ENCODE measurements at places on chromosomes 3 and 15.

DNA sequence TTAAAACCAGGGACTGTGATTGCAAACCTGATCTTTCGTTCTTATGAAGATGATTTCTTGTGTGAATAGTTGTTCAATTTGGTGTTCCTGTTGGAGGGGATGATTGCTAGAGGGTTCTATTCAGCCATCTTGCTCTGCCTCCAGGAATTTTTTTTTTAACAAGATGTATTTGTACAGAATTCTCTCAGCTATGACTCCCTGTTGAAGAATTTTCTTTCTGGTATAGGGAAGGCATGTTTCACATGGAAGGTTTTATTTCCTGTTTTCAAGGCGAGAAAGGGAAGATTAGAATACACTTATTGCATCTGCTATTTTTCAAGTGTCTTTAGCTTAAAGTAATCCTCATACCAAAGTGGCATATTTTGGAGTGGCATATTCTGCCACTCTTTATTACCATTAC is 5.6 kb upstream of the LRRC34 start:
- no peak for DNase-seq

- no peak for DNase-seq
Observed at GRCh38 chr15:28182216-28182615, 83.1 kb upstream of the OCA2 start.

DNA sequence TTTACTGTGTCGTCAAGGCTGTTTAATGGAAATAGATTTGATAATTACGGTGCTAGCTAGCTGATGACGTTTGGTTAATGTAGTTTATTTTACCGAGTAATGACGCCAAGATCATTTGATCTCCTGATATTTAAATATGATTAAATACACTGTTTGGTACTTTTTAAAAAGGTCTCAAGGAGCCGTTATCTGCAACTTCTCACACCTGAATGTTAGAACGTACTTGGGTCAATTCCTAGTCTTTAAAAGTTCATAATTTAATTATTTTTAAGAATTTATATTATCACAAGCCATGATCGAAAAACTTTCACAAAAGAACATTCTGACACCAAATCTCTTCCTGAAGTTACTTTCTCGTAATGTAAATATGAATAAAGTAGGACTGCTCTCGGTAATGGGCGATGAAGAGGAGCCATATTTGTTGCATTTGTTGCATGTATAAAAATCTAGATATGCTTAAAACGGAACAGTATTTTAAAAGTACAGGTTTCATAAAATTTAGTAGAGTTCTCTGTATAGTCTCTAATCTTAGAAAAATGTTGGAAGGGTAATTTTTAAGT is 16.2 kb upstream of the CHD2 start:
- DNase-seq: no peak

DNA sequence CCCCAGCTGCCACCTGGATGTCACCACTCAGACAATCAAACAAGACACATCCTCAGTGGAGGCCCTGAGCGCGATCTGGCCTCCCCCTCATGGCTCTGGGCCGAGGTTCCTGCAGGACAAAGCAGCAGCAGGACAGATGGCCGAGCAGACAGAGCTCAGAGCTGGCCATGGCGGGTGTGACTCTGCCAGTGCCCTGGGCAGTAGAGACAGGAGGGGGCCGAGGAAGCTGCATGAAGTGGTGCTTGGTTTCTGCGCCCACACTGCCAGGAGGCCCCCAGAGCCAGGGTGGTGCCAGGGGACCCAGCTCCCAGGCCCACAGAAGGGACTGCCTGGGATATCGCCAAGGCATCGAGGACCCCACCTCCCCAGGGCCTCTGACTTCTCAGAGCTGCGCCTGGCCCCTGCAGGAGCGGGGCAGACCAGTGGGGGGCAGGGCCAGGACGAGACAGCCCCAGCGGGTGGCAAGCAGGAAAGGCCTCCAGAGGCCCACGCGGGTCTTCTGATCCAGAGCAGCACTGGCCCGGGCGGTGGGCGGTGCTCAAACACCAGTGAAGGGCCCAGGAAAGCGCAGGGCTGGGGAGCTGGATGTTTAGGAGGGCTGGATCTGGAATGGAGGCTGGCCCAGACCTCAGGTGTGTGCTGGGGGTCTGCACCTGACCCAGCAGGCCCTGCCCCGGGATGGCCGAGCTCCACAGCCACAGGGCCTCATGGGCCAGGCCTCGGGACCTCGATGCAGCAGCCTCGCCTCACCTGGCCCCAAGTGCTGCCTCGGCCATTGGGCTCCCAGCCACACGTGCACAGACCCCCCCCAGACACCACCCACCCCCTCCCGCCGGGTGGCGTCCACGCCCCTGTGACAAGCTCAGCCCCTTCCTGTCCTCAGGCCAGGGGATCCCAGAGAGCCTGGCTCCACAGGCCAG is 76.0 kb downstream of the GOLGA8G start:
- DNase-seq: no peak

DNA sequence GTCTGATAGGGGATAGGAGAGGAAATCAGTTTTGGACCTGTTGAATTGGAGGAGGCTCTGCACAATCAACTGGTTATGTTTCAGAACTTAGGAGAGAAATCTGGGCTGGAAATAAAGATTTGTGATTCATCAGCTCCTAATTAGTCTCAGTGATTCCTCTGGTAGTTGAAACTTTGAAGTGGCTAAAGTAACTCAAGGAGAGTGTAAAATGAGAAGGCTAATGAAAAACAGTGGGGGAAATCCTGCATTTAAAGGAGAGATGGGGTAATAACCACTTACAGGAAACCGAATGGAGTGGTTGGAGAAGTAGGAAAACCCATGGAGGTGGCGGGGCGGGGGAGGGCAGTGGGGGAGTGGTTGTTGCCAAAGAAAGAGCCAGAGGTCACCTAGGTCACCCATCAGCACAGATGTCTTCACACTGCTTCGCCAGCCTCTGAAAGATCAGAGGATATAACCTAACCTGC is 32.6 kb downstream of the MAP2K5 start:
- no peak for DNase-seq

DNA sequence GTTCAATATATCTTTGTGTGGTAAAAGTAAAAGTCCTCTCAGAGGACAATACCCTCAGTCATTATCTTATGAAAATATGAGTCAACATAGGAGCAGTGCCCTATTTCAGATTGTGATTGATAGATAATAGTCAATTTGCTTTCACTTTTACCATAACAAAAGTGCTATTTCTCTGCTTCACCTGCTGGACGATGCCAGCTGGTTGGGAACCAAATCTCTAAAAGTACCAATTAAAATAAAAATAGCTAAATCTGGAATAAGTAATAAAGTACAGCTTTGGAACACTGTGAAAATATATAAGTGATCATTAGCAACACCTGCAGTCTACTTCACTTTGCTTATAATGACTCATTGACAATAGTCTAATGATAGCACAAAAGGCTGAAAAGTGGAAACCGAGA is 390.3 kb upstream of the AGTR1 start:
- no peak for DNase-seq

GRCh38 chr15:80059786-80060355 is 395 bp downstream of the ZFAND6 start:
- peak; percentile 77 for DNase-seq

DNA sequence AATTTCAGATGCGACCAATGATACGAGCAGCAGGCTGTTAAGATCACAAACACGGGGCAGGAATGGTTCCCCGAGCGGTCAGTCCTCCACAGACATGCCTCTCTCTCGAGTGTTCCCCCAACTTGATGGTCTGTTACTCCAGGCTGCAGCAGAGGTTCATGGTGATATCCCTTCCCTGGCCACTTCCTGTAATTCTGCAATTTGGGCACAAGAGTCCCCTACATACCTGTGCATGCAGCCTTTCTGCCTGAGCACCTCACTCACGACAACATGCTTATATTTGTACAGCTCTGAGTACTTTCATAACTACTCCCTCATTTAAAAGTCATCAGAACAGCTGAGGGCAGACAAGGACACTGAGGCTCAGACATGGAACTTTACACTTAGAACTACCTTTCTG is 408.1 kb upstream of the NR2F2 start:
- DNase-seq: no peak

DNA sequence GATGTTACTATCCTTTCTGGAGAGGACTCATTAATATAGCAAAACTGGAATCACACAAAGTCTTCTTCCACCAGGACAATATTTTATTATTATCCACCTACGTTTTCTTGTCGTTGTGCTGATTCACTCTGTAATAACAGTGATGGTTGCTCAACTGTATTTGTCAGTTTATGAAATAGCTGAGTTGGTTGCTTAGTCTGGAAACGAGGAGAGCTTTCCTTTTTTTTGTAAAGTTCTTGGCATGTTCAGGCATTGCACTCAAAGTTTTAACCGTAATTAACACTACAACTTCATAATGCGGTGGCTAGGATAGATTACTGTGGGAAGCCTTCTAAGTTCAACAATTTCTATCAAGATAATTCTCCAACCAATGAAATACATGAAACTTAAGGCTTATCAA is 131.2 kb downstream of the RAP2B start:
- no peak for DNase-seq

DNA sequence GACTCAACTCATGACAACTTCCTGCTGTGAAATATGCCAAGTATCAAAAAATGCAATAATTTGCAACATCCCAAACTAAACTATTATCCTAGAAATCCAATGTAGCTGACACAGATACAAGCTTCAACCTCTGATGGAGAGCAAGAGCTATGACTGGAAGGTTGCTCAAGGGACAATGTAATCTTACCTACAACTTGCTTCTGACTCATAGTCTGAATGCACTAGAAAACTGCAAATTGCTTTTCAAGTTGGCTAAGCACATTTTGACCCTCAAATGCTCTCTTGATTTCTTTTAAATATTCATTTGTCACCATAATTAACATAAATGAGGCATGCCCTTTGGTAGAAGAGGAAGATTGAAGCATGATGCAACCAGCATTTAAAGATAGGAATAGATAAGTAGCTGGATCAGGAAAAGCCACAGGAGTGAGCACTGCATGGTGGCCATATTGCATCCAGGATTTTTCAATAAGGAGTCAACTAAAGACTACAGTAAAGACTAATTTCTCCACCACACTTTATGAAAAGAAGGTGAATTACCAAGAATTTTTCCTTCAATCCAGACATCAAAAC is 630.8 kb upstream of the GBE1 start:
- no peak for DNase-seq

DNA sequence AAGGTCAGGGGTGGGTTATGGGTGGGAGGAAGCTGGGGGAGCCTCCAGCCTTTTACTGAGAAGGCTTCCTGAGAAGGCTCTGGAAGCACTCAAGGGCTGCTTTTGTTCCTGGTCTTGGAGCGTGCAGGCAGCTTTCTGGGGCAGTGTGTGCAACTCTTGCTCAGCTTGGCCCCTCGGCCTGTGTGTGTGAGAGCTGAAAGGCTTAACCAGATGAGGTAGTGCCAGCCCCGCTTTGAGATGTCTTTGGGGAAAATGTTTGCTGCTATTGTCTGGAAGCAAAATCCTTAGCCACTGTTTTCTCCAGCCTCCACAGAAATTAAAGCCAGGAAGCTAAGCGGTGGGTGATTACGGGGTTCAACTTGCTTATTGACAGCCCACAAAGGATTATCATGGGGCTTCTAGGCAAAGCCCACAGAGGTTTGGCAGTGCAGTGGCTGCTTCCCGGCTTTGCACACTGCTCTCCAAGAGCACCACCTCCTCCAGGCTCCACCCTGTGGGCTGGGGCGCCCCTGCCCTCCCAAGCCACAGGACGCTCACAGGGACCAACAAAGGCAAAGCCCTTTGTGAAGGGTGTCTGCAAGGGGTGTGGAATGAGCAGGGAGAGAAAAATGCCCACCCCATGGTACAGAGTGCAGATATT is 121.7 kb upstream of the TLE3 start:
- DNase-seq: no peak

DNA sequence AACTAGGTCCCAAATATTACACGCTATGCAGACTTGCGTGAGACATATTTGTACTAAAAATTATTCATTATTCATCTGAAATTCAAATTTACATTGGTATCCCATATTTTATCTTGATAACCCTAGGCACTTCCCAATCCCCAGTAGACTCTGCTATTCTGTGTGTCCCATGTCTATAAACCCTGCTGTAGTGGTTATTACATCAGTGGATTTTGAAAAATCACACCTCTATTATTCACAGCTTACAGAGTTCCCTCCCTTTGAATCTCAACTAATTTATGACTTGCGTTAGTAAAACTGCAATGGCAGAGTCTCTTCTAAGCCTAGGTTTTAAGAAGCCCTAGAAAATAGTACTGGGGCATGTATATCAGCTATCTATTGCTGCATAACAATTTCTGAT is 54.3 kb downstream of the TRIM69 start:
- DNase-seq: no peak

DNA sequence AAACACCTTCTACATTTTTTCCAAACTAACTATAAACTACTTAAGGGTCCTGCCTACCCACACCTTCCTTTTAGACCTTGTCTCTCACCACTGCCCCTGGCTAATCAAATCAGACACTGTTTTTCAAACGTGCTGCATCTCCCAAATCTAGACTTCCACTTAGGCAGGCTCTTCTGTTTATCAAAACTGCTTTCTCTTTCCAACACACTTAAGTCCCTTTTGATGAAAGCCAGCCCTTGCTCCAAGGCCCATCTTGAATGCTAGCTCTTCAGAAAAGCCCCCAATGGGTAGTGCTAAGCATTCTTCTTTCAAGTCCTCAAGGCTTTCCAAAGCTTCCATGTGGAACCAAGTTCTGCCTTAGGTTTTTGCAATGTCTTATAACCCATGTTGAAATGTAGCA is 888.3 kb downstream of the TUSC7 start:
- DNase-seq: no peak

- DNase-seq: no peak
Observed at GRCh38 chr3:46565607-46566039, 479 bp downstream of the LRRC2 start.

- no peak for DNase-seq
Observed at GRCh38 chr3:141250828-141251227, 19.2 kb downstream of the PXYLP1 start.

DNA sequence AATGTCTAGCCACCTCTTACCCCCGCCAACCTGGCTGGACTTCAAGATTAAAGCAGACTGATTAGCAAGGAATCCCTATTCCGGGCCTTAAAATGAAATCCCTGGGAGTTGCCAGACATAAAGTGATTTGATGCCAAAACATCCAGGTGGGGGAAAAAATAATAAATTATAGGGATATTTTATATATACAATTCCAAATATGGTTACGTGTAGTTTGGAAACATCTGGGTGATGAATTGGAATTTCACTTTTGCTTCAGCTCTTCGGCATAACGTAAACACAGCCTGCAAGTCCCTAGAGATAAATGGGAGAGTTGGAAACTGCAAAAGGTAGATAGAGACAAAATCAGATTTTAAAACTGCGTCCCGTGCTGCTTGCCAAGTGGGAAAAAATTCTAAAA is 545.5 kb upstream of the MDFIC2 start:
- no peak for DNase-seq

GRCh38 chr15:56910801-56911200 is 7.6 kb upstream of the TCF12 start:
- DNase-seq: no peak

DNA sequence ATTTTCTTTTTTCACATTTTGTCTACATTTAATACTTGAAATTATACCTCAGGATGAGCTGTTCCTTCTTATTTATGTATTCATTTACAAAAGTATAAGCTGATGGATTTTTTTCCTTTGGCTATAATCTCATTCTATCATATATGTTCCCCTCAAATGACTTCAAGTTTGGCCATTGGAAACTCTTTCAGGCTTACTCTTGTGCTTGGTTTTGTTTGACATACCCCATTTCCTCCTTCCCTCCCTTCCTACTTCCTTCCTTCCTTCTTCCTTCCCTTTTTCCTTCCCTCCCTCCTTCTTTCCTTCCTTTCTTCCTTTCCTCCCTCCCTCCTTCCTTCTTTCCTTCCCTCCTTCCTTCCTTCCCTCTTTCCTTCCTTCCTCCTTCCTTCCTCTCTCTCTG is 697.1 kb upstream of the ARPP21 start:
- DNase-seq: no peak

- peak; percentile 74 for DNase-seq
Observed at GRCh38 chr3:105862217-105862616, 6.6 kb downstream of the CBLB start.
